ENCODE measurements at places on chromosomes 16 and 17.

DNA sequence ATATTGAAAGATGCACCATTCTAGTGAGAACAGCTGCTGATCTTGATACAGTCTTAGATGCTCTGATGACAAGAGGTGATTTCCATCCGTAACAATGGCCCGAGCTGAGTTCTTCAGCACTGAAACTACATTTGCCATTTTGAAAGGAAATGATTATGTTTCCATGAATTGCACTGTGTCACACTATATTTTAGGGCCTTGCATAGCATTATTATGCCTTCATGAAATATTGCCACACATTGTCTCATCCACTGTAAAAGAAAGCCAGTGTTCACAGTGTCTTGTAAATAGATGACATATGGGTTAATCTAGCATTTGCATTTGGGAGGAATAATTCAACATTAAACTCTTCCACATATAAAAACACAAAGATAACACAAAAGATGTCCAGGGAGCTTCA is 438.3 kb upstream of the PSMD7 start:
- DNase-seq = no peak

GRCh38 chr16:65418435-65418834 is 296.6 kb upstream of the CDH11 start:
- DNase-seq = no peak

DNA sequence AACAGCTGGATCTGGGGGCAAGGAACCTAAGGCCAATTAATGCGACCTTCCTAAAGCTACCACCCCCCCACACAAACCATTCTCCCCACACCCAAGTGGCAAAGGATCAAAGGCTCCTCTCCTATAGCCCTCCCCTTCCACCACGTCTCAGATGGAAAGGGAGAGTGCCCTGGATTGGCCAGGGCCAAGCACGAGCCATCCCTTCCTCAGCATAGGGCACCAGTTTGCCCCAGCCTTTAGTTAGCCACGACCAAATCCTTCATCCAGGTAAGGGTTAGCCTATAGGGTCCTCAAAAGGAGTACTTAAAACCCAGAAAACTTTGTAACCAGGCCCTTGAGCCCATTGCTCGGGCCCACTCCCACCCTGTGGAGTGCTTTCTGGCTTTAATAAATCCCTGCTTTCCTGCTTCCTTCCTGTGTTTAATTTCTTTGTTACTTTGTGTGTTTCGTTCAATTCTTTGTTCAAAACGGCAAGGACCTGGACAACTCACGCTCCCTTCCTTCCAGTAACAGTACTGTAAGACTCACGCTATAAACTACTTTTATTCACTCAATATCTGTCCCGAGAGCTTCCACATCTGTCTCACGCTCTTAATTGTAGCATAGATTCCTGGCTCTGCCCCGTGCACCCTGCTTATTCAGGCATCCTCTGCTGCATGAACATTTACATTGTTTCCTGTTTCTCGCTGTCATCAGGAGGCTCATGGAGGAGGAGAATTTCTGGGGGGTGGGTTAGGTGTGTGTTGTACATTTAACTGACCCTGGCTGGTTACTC is 62.3 kb downstream of the TNFRSF13B start:
- no peak for DNase-seq

DNA sequence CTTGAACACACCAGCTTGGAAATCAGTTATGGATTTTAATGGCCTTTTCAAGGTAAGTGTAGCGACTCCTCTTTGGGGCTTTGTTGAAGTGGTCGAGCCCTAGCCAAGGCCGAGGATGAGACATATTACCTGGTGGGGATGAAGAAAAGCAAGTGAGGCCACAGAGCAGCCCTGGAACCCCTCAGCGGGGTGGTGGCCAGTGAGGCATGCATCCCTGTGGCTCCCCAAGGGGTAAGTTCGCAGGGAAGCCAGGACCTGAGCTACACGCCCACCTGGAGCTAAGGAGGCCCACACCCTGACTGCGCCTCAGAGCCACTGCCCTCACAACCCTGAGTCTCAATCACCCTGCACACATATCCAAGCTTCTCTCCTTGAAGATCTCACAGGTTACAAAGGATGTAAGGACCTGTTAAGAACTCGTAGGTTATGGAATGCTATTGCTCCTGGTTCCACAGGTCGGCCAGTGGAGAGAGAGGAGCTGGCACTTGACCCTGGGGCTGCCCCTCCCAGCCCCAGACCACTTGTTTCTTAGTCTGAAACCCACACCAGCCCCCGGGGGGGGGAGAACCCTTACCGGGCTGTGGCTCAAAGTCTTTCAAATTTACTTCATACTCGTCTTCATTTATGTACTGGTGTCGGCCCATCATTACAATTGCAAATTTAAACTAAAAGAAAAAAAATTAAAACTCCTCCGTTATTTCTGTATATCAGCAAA is 12.0 kb downstream of the LITAFD start:
- no peak for DNase-seq

DNA sequence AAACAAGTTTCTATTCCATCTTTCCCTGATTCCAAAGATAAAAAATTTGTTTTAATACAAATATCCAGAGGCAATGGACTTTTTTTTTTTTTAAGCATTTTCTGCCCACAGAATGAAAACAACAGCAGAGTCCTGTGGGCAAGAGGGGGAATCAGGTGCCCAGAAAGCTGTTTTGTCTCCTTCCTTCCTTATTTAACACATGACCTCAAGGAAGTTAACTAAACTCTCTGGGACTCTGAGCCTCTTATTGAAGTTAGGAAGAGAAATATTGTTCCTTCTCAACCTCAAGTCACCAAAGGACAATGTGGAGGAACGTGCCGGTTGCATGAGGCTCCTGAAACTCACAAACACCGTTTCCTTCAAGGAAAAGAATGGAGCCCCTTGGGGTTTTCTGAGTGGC is 34.9 kb downstream of the LITAF start:
- no peak for DNase-seq

DNA sequence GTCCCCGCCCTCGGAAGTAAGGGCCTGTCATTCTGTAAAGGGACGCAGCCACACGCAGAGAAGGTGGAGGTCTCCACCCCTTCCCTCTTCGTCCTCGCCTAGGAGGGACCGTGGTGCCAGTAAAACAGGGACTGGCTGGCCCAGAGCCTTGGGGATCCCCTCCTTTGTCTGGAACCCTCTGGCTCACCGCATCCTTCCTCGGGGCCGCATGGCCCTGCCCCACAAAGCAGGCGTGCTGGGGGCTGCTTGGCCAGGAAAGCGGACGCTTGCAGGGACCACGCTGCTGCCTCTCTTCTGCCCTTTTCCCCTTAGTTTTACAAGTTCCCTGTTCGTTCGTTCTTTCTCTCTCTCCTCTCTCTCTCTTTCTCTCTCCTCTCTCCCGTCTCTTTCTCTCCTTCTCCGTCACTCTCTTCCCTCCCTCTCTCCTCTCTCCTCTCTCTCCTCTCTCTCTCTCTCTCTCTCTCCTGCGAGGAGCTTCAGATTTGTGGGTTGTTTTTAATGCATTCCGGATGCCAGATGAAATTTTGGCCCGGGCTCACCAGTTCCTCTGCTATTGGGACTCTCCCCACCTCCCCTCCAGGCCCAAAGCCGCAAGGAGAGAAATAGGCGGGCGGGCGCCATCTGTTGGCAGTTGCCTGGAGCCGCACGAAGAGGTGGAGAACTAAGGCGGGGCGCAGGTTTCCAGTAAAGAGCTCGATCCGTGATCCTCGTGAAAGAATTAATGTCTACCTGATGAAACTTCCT is 35.1 kb upstream of the CDRT4 start:
- DNase-seq = no peak

- no peak for DNase-seq
Measured at GRCh38 chr17:77440560-77440981, 299.8 kb downstream of the SEC14L1 start.

DNA sequence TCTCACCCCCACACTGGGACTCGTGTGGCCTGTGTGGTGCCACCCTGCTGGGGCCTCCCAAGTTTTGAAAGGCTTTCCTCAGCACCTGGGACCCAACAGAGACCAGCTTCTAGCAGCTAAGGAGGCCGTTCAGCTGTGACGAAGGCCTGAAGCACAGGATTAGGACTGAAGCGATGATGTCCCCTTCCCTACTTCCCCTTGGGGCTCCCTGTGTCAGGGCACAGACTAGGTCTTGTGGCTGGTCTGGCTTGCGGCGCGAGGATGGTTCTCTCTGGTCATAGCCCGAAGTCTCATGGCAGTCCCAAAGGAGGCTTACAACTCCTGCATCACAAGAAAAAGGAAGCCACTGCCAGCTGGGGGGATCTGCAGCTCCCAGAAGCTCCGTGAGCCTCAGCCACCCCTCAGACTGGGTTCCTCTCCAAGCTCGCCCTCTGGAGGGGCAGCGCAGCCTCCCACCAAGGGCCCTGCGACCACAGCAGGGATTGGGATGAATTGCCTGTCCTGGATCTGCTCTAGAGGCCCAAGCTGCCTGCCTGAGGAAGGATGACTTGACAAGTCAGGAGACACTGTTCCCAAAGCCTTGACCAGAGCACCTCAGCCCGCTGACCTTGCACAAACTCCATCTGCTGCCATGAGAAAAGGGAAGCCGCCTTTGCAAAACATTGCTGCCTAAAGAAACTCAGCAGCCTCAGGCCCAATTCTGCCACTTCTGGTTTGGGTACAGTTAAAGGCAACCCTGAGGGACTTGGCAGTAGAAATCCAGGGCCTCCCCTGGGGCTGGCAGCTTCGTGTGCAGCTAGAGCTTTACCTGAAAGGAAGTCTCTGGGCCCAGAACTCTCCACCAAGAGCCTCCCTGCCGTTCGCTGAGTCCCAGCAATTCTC is 27.4 kb downstream of the STH start:
- DNase-seq = no peak

GRCh38 chr16:16101585-16101984 is 121.7 kb downstream of the ABCC6 start:
- DNase-seq = no peak

GRCh38 chr16:66131156-66131807 is 235.2 kb upstream of the CDH5 start:
- DNase-seq = no peak

GRCh38 chr17:42180411-42180921 is 476 bp downstream of the KCNH4 start:
- DNase-seq = no peak

DNA sequence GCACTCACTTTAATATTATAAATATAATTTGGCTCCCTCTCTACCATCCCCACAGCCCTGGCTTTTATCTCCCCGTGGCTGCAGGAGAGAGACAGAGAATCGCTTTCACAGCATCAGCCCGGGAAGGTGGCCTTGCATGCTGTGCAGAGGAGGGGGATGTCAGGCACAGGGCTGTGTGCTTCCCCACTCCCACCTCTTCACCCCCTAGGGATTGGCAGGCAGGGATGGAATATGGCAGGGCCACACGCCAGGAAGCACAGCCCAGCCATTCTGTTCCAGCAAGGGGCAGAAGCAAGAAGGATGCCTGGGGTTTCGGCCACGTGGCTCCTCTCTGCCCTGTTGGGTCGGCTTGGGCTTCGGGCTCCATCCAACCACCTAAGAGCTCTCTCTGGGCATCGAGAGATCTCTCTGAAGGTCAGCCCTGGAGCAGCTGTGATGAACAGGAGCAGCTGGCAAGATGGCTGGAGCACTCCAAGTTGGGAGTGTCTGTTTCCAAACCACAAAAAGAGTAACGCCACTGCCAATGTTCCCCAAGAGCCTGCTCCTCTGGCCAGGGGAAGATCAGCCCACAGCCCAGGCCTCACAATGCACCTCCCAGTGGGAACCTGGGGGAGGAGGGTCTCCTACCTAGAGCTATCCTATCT is 223.2 kb downstream of the C16orf78 start:
- DNase-seq = no peak

GRCh38 chr17:71828182-71828596 is 292.6 kb upstream of the SOX9 start:
- peak; percentile 93 for DNase-seq

DNA sequence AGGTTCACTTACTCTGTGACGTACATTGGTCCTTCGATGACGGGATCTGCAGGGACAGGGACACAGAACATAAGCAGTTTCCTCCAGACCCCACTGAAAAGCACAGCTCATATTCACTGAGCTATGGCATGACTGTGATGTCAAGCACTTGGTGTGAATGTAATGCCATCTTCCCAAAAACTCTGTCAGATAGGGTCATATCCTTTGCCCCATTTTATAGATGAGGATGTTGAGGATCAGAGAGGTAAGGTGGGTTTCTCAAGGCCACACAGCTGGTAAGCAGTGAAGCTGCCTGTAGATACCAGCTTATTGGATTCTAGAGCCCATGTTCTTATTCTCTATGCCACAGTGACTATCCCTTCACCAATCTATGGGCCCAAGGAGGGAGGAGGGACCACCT is 2.5 kb downstream of the ERN2 start:
- no peak for DNase-seq

DNA sequence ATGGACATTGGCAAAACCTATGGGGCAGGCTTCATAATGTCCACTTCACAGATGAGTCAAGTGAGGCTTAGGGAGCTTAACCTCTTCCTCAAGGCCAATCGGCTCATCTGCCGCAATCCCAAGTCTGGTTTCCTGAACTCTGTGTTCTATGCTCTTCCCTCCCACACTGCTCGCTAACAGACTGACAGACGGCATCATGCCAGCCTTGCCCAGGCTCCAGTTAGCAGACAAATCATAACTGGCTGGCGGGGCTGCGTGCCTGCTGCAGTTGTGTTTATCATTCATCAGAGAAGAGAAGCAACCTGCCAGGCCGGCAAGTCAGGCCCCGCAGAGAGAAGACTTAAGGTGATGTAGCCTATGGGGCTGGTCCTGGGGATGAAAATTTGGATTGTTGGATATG is 216.2 kb upstream of the ASIC2 start:
- no peak for DNase-seq

- no peak for DNase-seq
Measured at GRCh38 chr16:11539641-11540050, 47.1 kb downstream of the LITAF start.

DNA sequence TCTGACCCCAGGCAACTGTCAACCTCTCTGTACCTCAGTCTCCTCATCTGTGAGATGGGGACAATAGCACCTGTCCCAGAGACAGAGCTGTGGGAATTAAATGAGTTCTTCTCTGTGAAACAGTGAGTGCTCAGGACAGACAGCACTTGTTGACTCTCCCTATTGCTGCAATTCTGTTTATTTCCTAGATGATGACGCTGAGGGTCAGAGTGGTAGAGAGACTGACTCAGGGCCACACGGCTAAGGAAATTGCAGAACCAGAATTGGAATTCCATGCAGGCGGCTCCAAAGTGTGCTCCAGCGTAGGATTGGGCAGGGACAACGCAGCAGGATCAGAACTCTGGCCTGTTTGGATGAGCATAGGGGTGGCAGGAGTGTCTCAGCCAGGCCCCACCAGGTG is 302.2 kb downstream of the C16orf95 start:
- DNase-seq = no peak

DNA sequence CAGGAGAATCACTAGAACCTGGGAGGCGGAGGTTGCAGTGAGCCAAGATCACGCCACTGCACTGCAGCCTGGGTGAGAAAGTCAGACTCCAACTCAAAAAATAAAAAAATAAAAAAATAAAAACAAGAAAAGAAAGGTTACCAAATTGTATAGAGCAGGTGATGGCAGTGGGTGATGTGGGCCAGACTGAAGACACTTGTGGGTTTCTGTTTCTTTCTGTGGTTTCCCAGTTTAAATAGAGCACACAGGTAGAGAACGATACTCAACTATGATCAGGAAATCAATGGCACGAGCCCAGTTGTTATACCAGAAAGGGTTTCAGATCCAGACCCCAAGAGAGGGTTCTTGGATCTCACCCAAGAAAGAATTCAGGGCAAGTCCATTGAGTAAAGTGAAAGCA is 32.6 kb downstream of the NUBP1 start:
- DNase-seq = no peak

GRCh38 chr17:57557416-57557815 is 187.7 kb downstream of the CCDC182 start:
- no peak for DNase-seq
